Left lung (tissue), 14 donors: ENCODE measurements at places on chromosomes 11 and 22. TPM values are rescaled to one million over a fixed set of nuclear protein-coding genes. Genes with fewer than 3 reads are reported as not detected.
A peak's percentile ranks its signal among the peaks of the same experiment; 100 is the strongest.

MED17 gene
- total RNA-seq = 29.4 TPM

PLAAT5 gene
- 4.6 TPM for total RNA-seq

DUSP8 gene
- total RNA-seq = 21.8 TPM

COMT gene
- 191 TPM for total RNA-seq

RHOD gene
- 17.8 TPM for total RNA-seq

LARGE2 gene
- 7.5 TPM for total RNA-seq

CDC45 gene
- 6.5 TPM for total RNA-seq

VWA5A gene
- 33.7 TPM for total RNA-seq

DNA sequence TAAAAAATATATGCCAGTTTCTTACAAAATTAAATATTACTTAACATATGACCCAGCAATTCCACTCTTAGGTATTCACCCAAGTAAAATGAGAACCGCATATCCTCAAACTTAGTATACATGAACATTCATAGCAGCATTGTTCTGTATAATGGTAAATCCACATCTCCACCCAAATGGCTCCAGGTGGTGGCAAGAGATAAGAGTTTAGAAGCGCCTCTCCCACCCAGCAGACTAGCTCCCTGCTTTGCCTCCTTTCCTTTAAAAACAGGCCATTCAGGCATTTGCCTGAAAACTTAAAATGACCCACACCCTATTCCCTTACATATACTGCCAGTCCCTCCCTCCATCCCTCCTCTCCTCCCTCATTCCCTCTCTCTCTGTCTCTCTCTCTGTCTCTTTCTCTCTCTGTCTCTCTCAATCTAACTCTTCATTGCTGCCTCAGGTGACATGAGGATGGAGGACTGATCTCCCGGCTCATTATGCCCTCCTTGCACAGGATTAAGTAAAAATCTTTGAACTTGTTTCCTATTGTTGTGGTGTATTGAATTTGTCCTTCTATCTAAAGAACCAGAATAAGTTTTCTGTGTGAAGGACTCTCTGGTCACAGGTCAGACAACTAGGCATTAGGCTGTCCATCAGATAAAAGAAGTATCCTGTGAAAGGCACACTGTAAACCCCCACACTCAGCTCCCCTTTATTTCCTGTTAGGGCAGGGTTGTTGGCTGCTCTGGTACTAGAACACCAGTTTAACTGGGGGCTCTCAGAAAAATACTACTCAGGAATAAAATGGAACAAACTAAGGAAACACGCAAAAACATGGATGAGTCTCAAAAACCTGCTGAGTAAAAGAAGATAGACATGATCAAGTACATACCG is 48.3 kb downstream of the RRP8 start:
- DNase-seq = no peak

DNA sequence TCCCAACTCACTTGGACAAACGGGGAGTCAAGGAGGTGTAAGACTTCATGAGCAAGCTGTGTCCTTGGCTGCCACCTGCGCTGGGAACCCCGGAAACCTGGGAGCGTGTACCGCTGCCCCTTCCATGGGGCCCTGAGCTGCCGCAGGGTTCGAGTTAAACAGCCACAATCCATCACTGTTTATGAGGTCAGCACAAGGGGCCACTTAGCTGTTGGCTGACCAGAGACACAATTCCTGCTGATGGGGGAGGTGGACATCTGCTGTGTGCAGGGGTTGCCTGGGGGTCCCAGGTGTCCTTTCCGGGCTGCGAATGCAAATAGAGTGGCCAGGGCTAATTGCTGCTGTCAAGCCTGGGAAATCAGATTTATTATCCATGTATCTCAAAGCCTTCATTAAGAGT is 549.3 kb downstream of the BRD1 start:
- H3K36me3 ChIP-seq = no peaks in the 10 kb centered on the region
- H3K4me1 ChIP-seq = no peaks in the 10 kb centered on the region
- no peaks in the 10 kb centered on the region for H3K27me3 ChIP-seq

GRCh38 chr11:10650630-10651029 is 42.9 kb downstream of the IRAG1 start:
- H3K4me1 ChIP-seq = peaks cover 28% of the 10 kb centered on the region
- H3K4me3 ChIP-seq = no peak overlapping the region
- no peaks in the 10 kb centered on the region for H3K27me3 ChIP-seq
- H3K36me3 ChIP-seq = no peaks in the 10 kb centered on the region

DNA sequence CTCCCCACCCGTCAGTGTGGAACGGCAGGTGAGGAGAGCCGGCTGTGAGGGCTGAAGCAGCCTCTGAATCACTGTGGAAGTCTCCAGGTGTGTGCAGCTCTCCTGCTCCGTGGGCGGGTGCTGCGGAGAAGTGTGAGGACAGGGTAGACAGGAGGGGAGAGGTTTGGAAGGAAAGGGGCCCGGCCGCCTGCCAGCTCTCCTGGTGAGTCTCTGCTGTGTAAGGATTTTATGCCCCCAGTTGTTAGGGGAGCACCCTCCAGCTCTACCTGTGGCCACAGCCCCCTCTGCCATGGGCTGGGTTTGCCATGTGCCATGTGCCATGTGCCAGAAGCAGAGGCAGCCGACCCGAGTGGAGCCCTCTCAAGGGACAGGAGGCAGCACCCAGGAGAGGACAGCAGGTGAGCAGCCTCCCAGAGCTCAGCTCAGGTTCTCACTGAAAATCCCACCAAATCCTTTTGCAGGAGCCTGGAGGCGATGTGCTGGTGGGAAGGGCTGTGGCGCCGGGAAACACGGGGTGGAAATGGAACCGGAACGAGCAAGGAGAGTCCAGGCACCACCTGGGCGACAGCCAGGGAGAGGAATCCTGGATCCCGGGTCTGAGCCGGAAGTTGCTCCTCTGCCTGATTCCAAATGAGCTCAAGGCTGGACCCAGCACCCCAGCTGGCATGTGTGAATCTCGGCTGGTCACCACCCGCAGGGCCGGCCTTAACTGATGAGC is 804.4 kb downstream of the BRD1 start:
- H3K36me3 ChIP-seq = no peaks in the 10 kb centered on the region
- peaks cover 2% of the 10 kb centered on the region for H3K4me1 ChIP-seq
- no peak for DNase-seq
- H3K27me3 ChIP-seq = peaks cover 24% of the 10 kb centered on the region
- H3K4me3 ChIP-seq = no peak overlapping the region

DNA sequence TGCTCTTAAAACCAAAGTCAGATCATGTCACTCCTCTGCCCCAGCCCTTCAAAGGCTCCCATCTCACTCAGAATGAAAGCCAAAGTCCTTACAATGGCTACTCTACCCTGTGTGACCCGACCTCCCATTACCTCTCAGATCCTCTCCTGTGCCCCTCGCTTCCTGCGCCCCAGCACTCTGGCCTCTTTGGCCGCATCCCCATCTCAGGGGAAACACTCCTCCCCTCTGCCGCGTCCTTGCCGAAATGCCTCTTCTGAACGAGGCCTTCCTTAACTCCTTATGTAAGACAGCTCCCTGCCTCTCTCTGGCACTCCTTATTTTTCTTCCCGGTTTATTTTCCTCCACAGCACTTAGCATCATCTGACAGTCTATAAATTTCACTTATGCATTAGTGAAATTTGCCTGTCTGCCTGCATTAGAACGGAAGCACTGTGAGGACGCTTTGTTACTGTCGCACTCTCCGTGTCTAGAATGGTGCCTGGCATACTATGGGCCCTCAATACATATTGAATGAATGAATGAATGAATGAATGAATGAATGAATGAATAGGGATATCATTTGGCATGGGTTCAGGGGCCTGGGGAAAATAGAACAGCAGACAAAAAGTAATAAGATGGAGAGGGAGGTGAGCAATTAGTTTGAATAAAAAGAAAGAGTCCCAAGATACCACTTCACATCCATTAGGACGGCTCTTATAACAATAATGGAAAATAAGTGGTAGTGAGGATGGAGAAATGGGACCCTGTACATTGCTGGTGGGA is 137.8 kb downstream of the CEP164 start:
- no peak overlapping the region for H3K27ac ChIP-seq
- DNase-seq = no peak
- no peaks in the 10 kb centered on the region for H3K4me1 ChIP-seq
- H3K36me3 ChIP-seq = no peaks in the 10 kb centered on the region
- H3K27me3 ChIP-seq = no peaks in the 10 kb centered on the region

GRCh38 chr11:86460461-86461385 is 86.0 kb downstream of the CCDC81 start:
- peaks cover 15% of the 10 kb centered on the region for H3K4me1 ChIP-seq
- H3K36me3 ChIP-seq = peaks cover 6% of the 10 kb centered on the region
- H3K4me3 ChIP-seq = no peak overlapping the region
- no peaks in the 10 kb centered on the region for H3K27me3 ChIP-seq

GRCh38 chr22:19832476-19833108 is 22.1 kb downstream of the GNB1L start:
- no peaks in the 10 kb centered on the region for H3K27me3 ChIP-seq
- no peaks in the 10 kb centered on the region for H3K36me3 ChIP-seq
- H3K27ac ChIP-seq = no peak overlapping the region
- no peaks in the 10 kb centered on the region for H3K4me1 ChIP-seq
- no peak overlapping the region for H3K4me3 ChIP-seq

DNA sequence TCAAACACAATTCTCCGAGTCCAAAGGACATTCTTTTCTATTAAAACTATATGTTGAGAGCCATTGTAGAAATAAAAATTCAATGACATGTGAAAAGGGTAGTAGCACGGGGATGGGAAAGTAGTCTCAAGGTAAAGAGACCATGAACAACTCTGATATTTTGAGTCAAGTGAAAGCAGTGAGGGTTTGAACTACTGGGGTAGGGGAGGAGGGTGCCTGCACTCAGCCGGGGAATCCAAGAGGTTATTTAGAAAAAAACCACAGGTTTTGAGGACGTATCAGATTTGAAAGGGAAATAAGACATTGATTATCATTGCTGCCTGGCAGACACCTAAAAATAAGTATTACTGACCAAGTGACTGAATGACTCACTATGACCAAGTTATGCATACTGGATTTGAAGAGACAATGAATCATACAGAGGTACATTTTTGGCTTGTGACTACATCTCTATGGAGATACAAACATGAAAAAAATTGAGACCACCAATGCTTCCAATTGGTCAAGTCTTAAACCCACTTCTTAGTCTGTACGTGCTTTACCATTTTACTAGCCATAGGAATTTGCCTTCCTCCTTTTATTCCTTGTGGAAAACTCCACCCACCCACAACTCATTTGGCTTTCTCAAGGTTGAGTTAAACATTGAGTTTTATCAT is 2.2 kb upstream of the OR52H1 start:
- no peaks in the 10 kb centered on the region for H3K4me1 ChIP-seq
- no peak overlapping the region for H3K27ac ChIP-seq
- H3K36me3 ChIP-seq = no peaks in the 10 kb centered on the region
- H3K27me3 ChIP-seq = no peaks in the 10 kb centered on the region

DNA sequence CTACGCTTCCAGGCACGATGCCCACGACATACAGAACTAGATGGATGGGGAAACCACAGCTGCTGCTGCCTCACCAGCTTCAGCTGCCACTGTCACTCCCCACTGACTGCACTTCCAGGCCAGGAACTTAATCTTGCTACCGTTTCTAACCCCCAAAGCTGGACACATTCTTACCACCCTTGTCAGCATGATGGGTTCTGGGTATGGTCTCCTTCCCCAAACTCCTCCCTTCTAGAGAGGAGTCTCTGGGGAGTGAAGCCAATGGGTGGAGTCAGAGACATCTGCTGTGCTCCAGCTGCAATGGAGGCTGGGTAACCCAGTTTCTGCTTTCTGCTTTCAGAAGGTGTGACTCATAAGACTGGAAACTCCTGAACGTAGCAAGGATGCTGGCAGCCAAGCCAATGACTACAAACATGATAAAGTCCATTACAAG is 87.0 kb upstream of the THY1 start:
- DNase-seq = no peak
- H3K4me1 ChIP-seq = no peaks in the 10 kb centered on the region

GRCh38 chr11:112206071-112206470 is 20.2 kb upstream of the PTS start:
- DNase-seq = no peak
- H3K4me3 ChIP-seq = no peak overlapping the region
- H3K27me3 ChIP-seq = no peaks in the 10 kb centered on the region
- H3K27ac ChIP-seq = no peak overlapping the region

DNA sequence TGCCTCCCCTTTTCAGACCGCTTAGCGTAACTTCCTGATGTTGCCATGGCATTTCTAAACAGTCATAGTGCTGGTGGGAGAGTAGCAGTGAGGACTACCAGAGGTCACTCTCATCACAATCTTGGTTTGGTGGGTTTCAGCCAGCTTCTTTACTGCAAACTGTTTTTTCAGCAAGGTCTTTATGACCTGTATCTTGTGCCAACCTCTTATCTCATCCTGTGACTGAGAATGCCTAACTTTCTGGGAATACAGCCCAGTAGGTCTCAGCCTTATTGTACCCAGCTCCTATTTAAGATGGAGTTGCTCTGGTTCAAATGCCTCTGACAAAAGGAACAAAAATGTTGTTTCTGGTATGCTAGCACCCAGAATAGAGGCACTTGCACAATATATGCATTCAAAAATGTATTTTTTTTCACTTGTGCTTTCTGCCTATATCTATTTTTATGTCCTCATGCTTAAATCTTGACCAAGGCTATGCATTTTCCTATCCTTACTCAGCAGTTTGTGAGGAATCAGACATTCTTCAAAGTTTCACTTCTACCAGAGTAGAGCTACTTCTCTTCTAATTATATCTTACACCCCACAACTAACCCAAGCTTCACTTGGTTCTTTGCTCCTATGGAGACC is 16.1 kb upstream of the OR51M1 start:
- no peak overlapping the region for H3K4me3 ChIP-seq
- DNase-seq = no peak
- H3K27me3 ChIP-seq = no peaks in the 10 kb centered on the region
- H3K4me1 ChIP-seq = no peaks in the 10 kb centered on the region

DNA sequence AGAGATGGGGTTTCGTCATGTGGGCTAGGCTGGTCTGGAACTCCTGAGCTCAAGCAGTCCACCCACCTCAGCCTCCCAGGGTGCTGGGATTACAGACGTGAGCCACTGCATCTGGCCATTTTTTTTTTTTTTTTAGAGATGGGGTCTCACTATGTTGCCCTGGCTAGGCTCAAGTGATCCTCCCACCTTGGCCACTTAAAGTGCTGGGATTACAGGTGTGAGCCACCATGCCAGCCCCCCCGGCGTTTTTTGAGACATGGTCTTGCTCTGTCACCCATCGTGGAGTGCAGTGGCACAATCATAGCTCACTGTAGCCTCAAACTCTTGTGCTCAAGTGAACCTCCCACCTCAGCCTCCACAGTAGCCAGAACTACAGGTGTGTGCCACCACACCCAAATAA is 16.5 kb downstream of the RHBDD3 start:
- no peaks in the 10 kb centered on the region for H3K4me1 ChIP-seq
- H3K27me3 ChIP-seq = no peaks in the 10 kb centered on the region
- no peak overlapping the region for H3K4me3 ChIP-seq
- H3K36me3 ChIP-seq = no peaks in the 10 kb centered on the region
- DNase-seq = no peak

DNA sequence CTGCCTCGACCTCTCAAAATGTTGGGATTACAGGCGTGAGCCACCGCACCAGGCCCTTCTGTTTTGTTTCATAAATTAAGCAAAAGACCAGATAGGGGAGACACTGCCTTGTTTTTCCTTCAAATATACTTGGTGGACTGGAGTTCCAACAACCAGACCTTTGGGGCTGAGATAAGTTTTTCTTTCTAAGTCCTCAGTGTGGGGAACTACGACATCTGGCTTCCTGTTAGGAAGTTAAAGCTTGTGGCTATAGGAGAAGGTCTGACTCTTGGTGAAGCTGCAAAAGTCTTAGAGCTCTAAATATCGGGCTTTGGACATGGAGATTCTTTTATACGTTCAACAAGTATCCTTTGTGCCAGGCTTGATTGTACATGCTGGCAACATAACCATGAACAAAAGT is 64.1 kb upstream of the EED start:
- H3K4me1 ChIP-seq = peaks cover 49% of the 10 kb centered on the region
- DNase-seq = no peak
- no peaks in the 10 kb centered on the region for H3K27me3 ChIP-seq
- H3K4me3 ChIP-seq = no peak overlapping the region

- DNase-seq = peak; percentile 81
- H3K4me1 ChIP-seq = no peaks in the 10 kb centered on the region
- H3K36me3 ChIP-seq = no peaks in the 10 kb centered on the region
- no peak overlapping the region for H3K4me3 ChIP-seq
- H3K27ac ChIP-seq = no peak overlapping the region
- no peaks in the 10 kb centered on the region for H3K27me3 ChIP-seq
These were observed 303.6 kb downstream of the OPCML start for GRCh38 chr11:133228471-133229329.
